ENCODE measurements at places on chromosomes 3 and 15.

DNA sequence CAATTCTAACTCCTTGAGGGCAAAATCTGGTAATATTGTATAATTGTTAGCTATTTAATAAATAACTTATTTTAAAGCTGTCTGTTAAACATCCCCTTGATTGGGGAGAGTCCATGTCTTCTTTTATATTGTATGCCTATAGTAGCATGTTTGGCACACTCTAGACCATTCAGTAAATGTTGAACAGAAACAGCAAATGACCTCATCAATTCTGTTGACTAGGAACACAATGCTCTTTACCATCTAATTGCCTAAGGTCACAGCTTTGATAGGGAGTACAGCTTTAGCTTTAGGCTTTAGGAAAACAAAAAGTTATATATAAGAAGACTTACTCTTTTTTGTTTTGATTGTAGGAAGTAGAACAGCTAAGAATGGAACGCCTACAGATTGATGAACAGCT is 27.0 kb downstream of the DNAJC19 start:
- H3K36me3 ChIP-seq = no peaks in the 10 kb centered on the region
- no peak for DNase-seq
- H3K27me3 ChIP-seq = no peaks in the 10 kb centered on the region
- no peak overlapping the region for H3K4me3 ChIP-seq
- H3K4me1 ChIP-seq = no peaks in the 10 kb centered on the region

DNA sequence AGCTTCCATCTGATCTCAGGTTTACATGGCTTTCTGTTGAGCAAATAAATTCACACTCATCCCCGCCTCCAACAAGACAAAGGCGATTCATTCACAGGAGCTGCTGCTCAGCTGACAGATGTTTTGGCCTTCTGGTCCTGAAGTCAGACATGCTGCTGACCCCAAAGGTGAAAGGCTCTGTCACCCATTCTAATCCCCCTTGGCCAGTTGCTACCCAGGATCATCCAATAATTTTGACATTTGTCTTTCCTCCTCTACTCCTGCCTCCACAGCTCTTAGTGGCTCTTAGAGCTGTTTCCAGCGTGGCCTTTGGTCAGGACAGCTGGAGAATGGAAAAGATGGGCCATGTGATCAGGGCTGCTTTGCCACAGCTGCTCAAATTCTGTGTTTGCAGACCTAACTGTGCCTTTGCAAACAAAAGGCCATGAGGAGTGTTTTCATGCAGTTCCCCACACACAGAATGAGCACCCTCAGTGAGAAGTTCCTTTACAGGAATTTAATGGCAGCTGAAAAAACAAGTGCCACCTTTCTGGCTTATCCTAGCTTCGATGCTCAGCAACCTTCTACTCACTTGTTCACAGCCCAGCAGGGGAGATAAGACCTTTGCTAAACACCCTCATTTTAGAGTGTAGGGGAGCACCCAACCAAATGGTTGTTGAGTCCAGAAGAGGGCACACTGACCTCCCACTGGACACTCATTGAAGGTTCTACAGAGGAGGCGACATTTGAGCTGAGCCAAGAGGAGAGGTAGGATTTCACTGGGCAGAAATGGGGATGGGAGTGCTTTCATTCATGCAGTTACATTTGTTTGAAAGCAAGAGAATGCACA is 39.0 kb downstream of the CYP19A1 start:
- no peak for DNase-seq
- no peak overlapping the region for H3K4me3 ChIP-seq
- H3K36me3 ChIP-seq = no peaks in the 10 kb centered on the region
- H3K27ac ChIP-seq = no peak overlapping the region

DNA sequence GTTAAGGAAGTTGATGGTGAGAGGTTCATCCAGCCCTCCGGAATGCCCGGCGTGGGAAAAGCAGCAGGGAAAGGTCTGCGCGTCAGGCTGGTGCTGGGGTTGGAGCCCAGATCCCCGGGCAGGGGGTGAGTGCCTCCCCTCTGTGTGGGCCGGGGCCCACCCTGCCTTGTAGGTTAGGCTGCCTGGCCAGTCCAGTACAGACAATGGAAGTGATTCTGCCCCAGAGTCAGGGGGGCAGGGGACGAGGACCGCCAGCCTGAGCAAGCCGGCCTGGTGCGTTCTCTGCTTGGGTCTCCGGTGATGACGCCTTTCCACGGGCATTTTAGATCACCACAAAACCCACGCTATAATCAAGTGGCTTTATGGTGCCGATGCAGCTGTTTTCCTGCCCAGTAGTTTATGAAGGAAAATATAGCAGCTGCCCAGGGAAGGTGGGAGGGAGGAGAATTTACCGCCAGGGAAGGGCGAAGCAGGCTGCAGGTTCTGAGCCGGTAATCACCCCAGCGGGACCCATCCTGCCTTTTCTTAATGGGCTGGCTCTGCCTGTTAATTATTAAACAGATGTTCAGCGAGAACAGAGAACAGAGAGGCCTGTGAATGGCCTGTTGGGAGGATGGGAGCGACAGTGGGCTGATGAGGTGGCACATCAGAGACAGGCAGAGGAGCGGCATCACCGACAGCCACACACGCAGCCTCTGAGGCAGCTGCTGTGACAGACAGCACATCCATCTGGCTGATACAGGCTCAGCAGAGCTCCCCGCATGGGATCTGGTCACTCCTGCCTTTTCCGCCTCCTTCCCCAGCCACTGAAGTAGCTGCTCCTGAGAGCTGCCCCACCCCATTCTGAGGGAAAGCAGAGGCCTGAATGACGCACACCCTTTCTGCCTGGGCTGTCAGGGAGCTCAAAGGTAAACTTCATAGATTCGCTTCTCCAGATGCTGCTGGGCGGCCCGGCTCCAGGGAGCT is 35.2 kb downstream of the BDH1 start:
- no peaks in the 10 kb centered on the region for H3K27me3 ChIP-seq
- no peak overlapping the region for H3K4me3 ChIP-seq
- no peaks in the 10 kb centered on the region for H3K36me3 ChIP-seq

- H3K36me3 ChIP-seq = no peaks in the 10 kb centered on the region
- peaks cover 9% of the 10 kb centered on the region for H3K4me1 ChIP-seq
- no peaks in the 10 kb centered on the region for H3K27me3 ChIP-seq
- no peak overlapping the region for H3K4me3 ChIP-seq
Measured at GRCh38 chr3:49417516-49418120, 4.7 kb downstream of the AMT start.

DNA sequence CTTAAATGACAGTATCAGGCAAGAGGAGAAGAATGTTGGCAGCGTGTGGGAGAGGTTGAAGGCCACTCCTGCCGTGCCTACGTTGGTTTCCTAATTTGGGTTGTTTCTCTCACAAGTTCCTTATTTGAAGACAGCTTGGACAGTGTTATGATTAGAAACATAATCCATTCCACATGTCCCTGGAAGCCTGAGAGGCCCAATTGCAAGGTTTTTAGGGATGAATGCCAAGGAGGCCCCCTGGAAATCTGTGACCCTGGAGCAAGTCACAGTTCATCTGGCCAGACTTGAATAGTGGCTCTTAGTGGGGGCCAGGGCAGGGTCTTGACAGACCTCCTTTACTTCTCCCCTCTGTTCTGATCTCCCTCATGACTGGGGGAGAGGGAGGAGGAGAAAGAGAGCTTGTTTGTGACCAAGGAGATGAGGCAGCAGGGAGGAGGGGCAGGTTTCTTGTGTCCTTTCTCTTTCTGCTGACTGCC is 584.4 kb upstream of the TBL1XR1 start:
- peak overlapping the region; percentile 29 for H3K27ac ChIP-seq
- DNase-seq = peak; percentile 24
- H3K36me3 ChIP-seq = no peaks in the 10 kb centered on the region
- H3K4me1 ChIP-seq = no peaks in the 10 kb centered on the region

DNA sequence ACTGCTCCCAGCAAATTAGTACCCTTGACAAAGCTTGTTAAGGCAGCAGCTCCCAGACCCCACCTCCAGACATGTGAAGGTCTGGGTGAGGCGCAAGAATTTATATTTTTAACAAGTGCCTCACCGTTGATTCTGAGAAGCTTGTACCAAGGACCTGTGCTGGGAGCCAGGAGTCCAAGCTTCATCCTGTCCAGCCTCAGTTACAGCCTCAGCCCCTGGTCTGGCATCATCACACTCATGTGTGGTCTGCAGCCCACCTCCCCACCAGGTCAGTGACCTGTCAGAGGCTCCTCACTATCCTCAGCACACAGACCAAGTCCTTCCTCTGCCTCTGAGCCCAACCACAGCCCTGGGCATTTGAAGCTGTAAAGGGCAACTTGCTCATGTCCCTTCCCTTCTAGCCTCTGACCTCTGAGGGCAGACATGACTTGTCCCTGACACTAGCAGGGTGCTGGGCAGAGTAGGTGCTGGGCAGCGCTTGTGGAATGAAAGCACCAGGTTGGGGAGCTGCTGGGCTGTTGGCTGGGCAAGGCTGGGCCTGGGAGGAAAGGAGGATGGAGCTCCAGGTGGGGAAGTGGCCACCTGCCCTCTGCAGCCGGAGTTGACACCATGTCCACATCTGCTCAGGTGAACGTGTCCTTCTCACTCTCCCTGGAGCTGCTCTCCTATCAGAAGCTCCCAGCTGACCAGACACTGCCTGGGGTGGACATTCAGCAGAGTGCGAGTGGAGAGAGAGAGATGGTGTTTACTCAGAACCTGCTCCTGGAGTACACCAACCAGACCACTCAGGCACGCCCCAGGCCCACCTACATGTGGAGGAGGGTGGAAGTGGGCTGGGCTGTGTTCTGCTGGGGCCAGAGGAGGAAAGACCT is 16.9 kb downstream of the ACAA1 start:
- H3K4me3 ChIP-seq = no peak overlapping the region
- H3K4me1 ChIP-seq = no peaks in the 10 kb centered on the region
- H3K27ac ChIP-seq = no peak overlapping the region
- DNase-seq = peak; percentile 27
- H3K36me3 ChIP-seq = no peaks in the 10 kb centered on the region
- no peaks in the 10 kb centered on the region for H3K27me3 ChIP-seq

GRCh38 chr15:83102346-83102745 is 5.1 kb upstream of the TM6SF1 start:
- H3K36me3 ChIP-seq = no peaks in the 10 kb centered on the region
- H3K27me3 ChIP-seq = no peaks in the 10 kb centered on the region
- peaks cover 2% of the 10 kb centered on the region for H3K4me1 ChIP-seq
- no peak overlapping the region for H3K27ac ChIP-seq

DNA sequence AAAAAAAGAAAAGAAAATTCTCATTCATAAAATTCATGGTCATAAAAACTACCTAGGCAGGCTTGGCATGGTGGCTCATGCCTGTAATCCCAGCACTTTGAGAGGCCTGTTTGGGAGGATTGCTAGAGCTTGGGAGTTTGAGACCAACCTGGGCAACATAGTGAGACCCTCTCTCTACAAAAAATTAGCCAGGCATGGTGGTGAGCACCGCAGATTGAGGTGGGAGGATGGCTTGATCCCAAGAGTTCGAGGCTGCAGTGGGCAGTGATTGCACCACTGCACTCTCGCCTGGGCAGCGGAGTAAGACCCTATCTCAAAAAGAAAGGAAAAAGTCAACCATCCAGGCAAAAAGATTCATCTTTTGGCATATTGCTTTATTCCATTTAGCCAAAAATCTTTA is 58.5 kb downstream of the MEIS2 start:
- no peaks in the 10 kb centered on the region for H3K36me3 ChIP-seq
- H3K27ac ChIP-seq = no peak overlapping the region
- DNase-seq = no peak
- no peaks in the 10 kb centered on the region for H3K4me1 ChIP-seq
- no peak overlapping the region for H3K4me3 ChIP-seq

- no peaks in the 10 kb centered on the region for H3K27me3 ChIP-seq
- no peaks in the 10 kb centered on the region for H3K36me3 ChIP-seq
- DNase-seq = no peak
- no peak overlapping the region for H3K27ac ChIP-seq
- no peak overlapping the region for H3K4me3 ChIP-seq
Measured at GRCh38 chr15:93290618-93290946, 201.6 kb upstream of the RGMA start.

GRCh38 chr3:194828116-194828515 is 142.4 kb downstream of the FAM43A start:
- DNase-seq = no peak
- H3K4me3 ChIP-seq = no peak overlapping the region
- no peaks in the 10 kb centered on the region for H3K4me1 ChIP-seq
- no peaks in the 10 kb centered on the region for H3K27me3 ChIP-seq

DNA sequence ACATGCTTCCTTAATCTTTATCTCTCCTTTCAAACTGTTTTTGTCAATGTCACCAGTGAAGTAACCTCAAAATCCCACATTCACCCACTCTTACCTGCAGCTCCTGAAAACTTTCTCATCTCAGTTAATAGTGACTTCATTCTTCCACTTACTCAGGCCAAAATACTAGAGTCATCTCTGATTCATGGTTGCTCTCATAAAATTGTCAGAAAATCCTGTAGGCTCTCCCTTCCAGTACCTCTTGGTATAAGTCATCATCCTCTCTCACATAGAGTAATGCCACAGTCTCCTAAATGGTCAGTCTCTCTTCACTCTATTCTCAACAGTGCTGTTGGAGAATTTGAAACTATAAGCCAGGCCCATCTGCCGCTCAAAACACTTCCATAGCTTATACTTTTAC is 34.9 kb upstream of the POU1F1 start:
- no peaks in the 10 kb centered on the region for H3K4me1 ChIP-seq
- H3K27ac ChIP-seq = no peak overlapping the region
- H3K4me3 ChIP-seq = no peak overlapping the region

- peak within 1 kb of the TSS; percentile 30 for H3K27ac ChIP-seq
- no peaks in the 10 kb centered on the region for H3K4me1 ChIP-seq
- no peak for DNase-seq
- H3K36me3 ChIP-seq = no peaks in the 10 kb centered on the region
Measured at GRCh38 chr3:151460774-151461450, at the start of gene IGSF10. Gene IGSF10, minus strand, starts transcription at chr3:151461061. Its CDS starts 2,352 bp downstream, at chr3:151458709.

DNA sequence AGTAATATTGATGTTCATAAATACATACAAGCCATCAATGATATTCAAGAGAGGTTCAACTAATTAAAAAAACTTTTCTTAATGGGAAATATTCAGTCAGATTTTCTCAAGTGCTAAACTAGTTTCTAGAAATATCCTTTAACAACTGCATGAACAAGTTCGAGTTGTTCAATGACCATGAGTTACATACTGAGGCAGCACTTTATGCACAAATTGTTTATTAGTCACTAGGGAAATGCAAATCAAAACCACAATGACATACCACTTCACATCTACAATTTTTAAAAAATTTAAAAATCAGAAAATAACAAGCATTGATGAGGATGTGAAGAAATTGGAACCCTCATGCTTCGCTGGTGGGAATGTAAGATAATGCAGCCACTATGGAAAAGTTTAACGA is 62.4 kb downstream of the RAD18 start:
- H3K4me1 ChIP-seq = no peaks in the 10 kb centered on the region
- H3K27ac ChIP-seq = no peak overlapping the region
- no peaks in the 10 kb centered on the region for H3K36me3 ChIP-seq
- H3K4me3 ChIP-seq = no peak overlapping the region

GRCh38 chr3:18680758-18681157 is 255.6 kb upstream of the SATB1 start:
- DNase-seq = no peak
- H3K4me3 ChIP-seq = no peak overlapping the region
- H3K36me3 ChIP-seq = no peaks in the 10 kb centered on the region
- no peaks in the 10 kb centered on the region for H3K27me3 ChIP-seq

- no peak for DNase-seq
- H3K36me3 ChIP-seq = no peaks in the 10 kb centered on the region
- no peaks in the 10 kb centered on the region for H3K4me1 ChIP-seq
- H3K27ac ChIP-seq = no peak overlapping the region
- no peak overlapping the region for H3K4me3 ChIP-seq
- no peaks in the 10 kb centered on the region for H3K27me3 ChIP-seq
Measured at GRCh38 chr3:110459021-110459420, 612.6 kb upstream of the NECTIN3 start.

Measured in breast epithelium (tissue), 4 donors.